ENCODE measurements at places on chromosomes 3 and 15. TPM values are rescaled to one million over a fixed set of nuclear protein-coding genes. Genes with fewer than 3 reads are reported as not detected.

CNTN4 gene
- 10.4 TPM for total RNA-seq

AMOTL2 gene
- total RNA-seq = 77.8 TPM

IL16 gene
- 34.6 TPM for total RNA-seq

MESD gene
- 24.2 TPM for total RNA-seq

PCBP4 gene
- 24.6 TPM for total RNA-seq

DNASE1L3 gene
- 12.0 TPM for total RNA-seq

GRK7 gene
- not detected for total RNA-seq

ARPP21 gene
- total RNA-seq = not detected

COPB2 gene
- total RNA-seq = 109 TPM

ZBTB38 gene
- 89.6 TPM for total RNA-seq

ZIC1 gene
- not detected for total RNA-seq

EPHA3 gene
- 1.4 TPM for total RNA-seq

SLC12A1 gene
- total RNA-seq = not detected

GPR176 gene
- total RNA-seq = 2.4 TPM

SIDT1 gene
- 5.3 TPM for total RNA-seq

SNTN gene
- 12.8 TPM for total RNA-seq

EIF2A gene
- total RNA-seq = 91.9 TPM

GALNT15 gene
- total RNA-seq = 9.8 TPM

STRA6 gene
- not detected for total RNA-seq

VIPR1 gene
- total RNA-seq = 212 TPM
